ENCODE measurements at places on chromosomes 4 and X.

- DNase-seq = no peak
Measured at GRCh38 chrX:119467842-119468550, at the start of gene SLC25A5. Gene SLC25A5, plus strand, starts transcription at chrX:119468444. Its CDS starts 72 bp downstream, at chrX:119468516.

- no peak for DNase-seq
Measured at GRCh38 chrX:69493193-69493592, 10.9 kb upstream of the NALF2 start.

GRCh38 chr4:28444886-28445496 lies 1584.3 kb downstream of the STIM2 start:
- no peak for DNase-seq

DNA sequence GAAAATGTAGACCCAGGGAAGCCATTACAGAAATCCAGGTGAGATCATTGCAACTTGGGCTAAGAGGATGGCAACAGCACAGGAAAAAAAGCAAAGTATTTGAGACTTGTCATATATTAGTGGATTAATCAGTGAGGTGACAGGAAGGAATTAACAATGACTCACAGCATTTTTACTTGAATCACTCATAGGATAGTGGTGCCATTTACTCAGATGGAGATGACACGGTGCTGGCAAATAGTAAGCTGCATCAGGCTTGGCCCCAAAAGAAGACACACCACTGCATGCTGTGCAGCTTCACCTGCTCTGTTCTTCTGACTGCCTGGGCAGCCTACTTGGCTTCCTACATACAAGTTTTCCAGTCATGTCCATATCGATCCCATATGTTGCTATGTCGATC lies 144.8 kb downstream of the FRYL start:
- no peak for DNase-seq

DNA sequence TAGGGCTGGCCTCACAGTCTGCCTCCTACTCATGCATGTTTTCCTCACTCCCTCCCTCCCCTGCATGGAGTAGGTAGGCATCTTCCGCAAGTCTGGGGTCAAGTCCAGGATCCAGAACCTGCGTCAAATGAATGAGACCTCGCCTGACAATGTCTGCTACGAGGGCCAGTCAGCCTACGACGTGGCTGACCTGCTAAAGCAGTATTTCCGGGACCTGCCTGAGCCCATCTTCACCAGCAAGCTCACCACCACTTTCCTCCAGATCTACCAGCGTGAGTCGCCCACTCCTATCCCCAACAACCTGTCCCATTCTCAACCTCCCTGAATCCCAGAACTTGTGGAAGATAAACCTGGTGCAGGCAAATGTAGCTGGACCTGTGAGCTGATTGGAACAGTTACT lies 73.4 kb downstream of the STARD8 start:
- DNase-seq = no peak

- no peak for DNase-seq
Measured at GRCh38 chr4:94700298-94700697, 57.5 kb upstream of the BMPR1B start.

DNA sequence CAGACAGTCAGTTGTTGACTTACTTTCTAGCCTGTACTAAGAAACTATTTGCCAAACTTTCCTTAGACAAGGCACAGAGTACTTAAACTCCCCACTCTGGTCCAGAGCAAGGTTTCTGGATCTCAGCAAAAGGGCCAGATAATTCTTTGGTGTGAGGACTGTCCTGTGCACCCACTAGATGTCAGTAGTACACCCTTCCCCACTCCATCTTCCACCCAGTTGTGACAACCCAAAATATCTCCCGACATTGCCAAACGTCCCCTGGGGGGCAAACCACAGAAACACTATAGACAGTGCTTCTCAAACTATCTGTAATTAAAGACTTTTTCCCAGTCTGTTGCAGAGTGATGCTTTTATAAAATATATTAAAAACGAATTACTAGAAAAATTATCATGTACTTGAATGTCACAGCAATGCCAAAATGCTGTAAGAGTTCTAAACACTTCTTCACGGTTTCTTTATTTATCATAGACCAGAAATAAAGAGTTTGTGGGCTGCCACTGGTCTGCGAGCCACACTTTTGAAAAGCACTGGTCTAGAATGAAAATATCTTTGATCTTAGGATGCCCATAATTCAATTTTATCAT lies 203.5 kb downstream of the PRDM5 start:
- DNase-seq = no peak

DNA sequence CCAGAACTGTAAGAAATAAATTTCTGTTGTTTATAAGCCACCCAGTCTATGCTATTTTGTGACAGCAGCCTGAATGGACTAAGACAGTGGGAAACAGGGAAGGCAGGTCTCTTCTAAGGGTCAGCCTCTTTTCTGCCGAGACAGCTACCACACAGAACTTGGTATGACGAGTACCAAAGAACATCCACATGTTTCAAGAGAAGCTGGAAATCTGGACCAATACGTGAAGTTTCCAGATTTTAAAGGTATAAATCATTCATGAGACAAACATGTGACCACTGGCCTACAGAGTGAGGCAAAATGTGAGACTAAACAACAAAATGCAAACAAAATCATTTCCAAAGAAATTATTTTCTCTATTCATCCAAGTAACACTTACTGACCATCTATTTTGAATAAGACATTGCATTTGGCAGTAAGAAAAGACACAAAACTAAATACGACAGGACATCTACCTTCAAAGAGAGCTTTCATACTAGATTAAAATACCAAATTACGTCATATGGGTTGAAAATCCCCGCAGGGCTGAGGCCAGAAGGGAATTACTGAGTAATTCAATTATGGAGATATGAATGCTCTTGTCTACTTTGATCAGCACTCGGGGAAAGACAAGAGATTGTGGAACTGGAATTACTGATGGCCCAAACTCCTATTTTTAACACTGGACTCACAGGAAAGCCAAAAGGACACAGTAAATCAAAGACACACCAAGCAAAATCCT lies 7.2 kb downstream of the SCARB2 start:
- DNase-seq = no peak

GRCh38 chr4:171186700-171187099 lies 626.5 kb upstream of the GALNTL6 start:
- no peak for DNase-seq

DNA sequence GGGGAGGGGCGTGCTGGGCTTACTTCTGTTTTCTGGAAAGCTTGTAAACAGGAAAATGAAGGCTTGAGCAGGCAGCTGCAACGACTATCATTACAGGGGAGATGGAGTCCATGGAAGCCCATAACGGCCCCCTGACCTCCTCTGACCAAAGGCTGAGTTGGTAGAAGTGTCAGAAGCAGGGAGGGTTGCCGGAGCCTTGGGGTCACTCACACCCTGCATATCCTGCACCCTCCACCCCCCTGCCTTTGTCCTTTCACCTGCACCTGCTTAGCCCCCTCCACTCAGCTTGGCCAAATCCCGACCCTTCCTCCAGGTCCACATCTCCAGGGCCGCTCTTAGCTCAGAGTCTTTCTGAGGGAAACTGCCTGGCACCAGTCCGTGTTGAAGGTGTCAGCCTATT lies 12.5 kb upstream of the MSX1 start:
- DNase-seq = no peak

DNA sequence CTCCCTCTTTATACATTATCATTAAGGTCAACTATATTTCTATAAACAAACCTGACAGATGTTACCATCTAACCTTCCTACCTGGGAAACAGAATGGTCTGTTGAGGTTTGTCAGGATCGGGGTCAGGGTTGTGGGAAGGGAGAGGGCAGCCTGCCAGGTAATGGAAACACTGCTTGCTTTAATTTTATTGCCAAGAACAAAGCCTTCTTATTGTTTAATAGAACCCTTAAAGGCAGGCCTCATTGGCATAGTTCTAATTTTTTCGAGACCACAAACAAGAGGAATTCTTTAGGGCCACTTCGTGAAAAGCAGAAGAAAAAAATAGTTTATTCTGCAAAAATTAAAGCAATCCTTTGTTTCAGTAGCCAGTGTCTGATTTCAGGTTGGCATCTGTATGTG lies 113.2 kb downstream of the MID1 start:
- DNase-seq = no peak

DNA sequence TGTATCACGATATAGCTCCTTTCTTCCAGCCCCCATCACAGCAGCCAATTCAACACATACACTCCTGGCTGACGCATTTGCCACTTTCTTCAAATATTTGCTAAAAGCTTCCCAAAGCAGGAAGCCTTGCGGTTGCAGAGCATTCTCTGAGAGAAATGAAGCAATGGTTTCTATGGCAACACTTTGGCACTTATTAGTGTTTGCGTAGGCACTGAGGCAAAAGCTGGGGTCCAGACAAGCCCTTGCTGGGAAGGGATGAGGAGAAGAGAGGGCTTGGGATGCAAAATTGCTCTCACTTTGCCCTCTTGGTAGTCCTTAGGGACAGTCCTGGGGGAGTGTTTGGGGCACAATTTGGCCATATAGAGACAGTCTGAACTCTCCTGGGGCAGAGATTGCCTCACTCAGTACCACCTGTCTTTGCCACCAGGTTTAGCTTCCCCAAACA lies 55.0 kb upstream of the PAK3 start:
- no peak for DNase-seq

- no peak for DNase-seq
Measured at GRCh38 chr4:149008415-149009025, 566.3 kb upstream of the NR3C2 start.

- DNase-seq = no peak
Measured at GRCh38 chr4:61773655-61774245, 573.6 kb downstream of the ADGRL3 start.

GRCh38 chr4:105605493-105605892 lies 53.1 kb downstream of the ARHGEF38 start:
- DNase-seq = no peak

DNA sequence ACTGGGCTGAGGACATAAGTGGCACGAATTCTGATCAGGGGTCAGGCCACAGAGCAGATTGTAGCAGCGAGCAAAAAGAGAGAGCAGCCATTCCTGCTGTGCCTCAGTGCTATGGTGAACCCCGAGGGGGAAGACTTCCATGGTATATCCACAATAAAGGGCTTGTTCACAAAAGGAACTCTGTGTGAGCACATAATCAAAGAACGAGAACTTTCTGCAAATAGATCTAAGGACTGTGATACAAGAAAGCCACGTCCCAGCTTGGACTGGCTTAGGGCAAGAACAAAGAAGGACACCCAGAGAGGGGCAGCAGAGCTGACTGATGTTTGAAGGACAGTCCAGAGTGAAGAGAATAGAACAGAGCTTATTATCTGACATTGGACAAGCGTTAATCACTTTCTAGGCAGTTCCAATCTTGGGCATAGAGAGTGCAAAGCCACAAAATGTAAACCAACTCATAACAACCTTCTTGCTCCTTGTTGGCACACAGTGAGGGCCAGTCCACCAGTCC lies 24.0 kb downstream of the PPEF2 start:
- DNase-seq = no peak

DNA sequence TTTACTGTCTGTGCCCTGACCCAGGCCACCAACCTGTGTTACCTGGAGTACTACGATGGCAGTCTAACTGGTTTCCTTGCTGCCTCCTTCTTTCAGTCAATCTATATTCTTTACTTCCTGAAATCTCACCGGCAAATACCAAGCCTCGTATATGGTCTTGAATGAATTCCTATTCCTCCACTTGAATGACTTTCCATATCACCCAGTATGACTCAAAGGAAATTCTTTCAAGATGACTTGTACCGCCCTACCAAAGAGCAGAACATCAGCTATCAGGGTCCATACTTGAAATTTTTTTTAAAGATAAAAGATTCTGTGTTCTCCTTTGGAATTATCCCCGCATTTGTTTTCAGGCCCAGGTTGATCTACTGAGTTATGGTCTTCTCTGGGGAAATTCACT lies 378.0 kb downstream of the AFF2 start:
- DNase-seq = no peak

- no peak for DNase-seq
Measured at GRCh38 chr4:100816436-100817045, 298.7 kb upstream of the EMCN start.

- no peak for DNase-seq
Measured at GRCh38 chr4:48122756-48123155, 11.3 kb downstream of the TXK start.

DNA sequence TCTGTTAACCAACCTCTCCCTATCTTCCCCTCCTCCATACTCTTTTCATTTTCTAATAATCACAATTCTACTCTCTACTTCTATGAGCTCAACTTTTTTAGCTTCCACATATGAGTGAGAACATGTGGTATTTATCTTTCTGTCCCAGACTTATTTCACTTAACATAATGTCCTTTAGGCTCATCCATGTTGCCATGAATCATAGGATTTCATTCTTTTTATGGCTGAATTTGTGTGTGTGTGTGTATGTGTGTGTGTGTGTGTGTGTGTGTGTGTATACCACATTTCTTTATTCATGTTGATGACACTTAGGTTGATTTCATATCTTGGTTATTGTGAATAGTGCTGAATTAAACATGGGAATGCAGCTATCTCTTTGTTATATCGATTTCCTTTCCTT lies 37.4 kb downstream of the RUFY3 start:
- no peak for DNase-seq

- DNase-seq = no peak
Measured at GRCh38 chrX:66919280-66919832, 280.5 kb upstream of the EDA2R start.

DNA sequence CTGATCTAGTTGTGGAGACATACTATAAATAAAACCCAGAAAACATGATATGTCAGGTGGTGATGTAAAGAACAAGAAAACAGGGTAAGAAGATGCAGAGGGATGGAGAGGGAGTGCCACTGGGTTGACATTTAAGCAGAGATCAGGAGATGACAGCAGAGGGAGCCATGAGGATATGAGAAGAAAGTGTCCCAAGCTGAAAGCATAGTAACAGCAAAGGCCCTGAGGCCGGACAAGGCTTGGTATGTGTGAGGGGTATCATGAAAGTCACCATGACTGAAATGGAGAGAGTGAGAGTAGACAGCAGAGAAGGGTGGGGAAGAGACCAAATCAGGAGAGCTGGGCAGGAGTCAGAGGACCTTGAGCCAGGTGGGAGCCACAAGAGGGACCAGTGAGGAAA lies 3.4 kb downstream of the GPKOW start:
- DNase-seq = no peak

- no peak for DNase-seq
Measured at GRCh38 chr4:26022346-26023202, 108.6 kb downstream of the SMIM20 start.

DNA sequence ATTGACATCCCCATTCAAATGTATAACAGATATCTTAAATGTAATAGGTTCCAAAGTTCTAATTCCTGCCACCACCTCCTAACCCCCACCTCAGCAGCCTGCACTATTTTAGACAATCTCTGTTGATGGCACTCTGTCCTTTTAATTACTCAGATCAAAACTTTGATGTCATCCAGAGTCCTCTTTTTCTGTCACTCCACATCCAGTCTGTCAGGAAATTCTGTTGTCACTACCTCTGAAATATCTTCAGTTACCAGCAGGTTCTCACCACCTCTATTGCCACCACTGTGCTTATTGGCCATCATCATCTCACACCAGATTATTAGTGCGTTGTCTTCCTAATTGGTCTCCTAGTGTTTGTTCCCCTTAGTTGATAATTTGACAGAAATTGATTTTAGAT lies 76.2 kb downstream of the PTPN13 start:
- no peak for DNase-seq

GRCh38 chr4:182840108-182840507 lies 77.1 kb downstream of the DCTD start:
- DNase-seq = no peak

DNA sequence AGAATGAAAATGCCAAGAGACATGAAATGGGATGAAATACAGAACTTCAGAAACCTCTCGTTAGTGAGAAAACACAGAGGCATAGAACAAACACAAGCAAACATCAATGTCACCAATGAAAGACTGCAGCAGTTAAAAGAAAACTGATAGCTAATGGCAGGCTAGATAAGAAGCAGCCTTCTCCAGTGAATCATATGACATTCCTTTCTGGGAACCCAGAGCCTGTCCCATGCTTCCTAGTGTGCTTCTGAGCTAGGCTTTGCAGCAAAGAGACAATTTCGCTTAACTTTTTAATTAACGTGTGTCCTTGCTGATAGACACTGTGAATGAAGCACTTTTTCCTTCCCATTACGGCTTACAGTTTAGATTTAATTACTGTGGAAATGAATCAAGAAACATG lies 444.6 kb downstream of the IL15 start:
- no peak for DNase-seq
